ENCODE measurements at places on chromosomes 13 and 19.

GRCh38 chr13:96141032-96141431 lies 51.1 kb downstream of the HS6ST3 start:
- DNase-seq, result no peak

- DNase-seq, result no peak
Observed at GRCh38 chr13:60448907-60449510, 52.0 kb downstream of the TDRD3 start.

DNA sequence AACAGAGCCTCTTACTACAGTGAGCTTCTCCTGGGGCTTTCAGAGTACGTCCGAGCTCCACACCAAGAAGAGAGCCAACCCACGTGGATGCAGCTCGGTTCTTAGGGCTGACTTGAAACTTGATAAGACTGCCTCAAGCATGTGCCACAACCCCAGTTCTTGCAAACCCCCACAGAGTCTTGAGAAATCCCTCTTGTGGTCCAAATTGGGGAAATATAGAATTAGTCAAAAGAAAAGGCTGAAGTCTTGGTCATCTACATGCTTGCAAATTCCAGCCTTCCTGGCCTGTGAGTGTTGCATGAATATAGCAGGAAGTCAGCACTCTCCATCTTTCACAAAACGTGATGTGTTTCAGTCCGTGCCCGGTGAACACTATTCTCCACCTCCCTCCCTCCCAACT lies 95.2 kb downstream of the GGACT start:
- no peak for DNase-seq

- no peak for DNase-seq
Observed at GRCh38 chr19:16026756-16027155, 49.5 kb upstream of the TPM4 start.

GRCh38 chr13:28792992-28793391 lies 27.1 kb upstream of the MTUS2 start:
- no peak for DNase-seq

DNA sequence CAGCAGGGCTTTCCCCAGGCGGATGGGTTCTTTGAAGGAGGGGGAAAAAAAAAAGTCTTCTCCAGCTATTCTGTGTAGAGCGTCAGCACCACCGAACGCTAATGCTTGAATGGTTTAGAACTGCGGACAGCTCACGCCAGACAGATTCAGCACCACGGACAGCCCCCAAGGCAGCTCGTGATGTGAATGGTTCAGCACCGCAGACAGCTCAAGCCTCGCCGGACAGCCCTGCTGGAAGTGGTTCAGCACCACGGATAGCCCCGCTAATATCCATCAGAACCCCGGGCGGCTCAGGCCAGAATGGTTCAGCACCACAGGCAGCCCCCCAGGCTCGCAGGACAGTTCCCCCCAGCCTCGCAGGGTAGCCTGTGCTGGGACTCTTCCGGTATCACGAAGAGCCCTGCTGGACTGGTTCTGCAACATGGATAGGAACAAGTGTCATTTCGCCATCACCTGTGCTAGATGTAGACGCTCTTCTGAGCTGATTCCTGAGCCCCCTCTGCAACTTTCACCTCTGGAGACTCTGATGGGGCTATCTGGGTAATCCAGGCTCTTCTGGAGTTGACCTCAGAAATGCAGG lies 4.9 kb upstream of the SMIM17 start:
- peak; percentile 58 for DNase-seq

DNA sequence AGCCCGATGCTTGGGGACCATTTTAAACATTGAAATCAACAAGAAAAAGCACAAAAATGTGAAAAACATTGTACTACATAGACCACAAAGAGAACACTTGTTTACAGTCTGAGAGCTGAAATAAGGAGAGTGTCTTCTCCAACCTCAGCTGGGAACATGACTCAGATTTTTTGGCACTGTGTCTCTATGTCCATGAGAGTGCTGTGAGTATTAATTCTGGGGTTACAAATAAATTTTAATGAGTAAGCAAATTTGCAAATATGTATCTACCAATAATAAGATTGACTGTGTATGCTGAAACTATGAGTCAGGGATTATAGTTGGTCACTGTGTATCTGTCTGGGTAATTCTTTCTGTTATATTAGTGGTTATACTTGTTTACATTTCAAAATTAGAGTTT lies 174.0 kb downstream of the DCT start:
- no peak for DNase-seq

DNA sequence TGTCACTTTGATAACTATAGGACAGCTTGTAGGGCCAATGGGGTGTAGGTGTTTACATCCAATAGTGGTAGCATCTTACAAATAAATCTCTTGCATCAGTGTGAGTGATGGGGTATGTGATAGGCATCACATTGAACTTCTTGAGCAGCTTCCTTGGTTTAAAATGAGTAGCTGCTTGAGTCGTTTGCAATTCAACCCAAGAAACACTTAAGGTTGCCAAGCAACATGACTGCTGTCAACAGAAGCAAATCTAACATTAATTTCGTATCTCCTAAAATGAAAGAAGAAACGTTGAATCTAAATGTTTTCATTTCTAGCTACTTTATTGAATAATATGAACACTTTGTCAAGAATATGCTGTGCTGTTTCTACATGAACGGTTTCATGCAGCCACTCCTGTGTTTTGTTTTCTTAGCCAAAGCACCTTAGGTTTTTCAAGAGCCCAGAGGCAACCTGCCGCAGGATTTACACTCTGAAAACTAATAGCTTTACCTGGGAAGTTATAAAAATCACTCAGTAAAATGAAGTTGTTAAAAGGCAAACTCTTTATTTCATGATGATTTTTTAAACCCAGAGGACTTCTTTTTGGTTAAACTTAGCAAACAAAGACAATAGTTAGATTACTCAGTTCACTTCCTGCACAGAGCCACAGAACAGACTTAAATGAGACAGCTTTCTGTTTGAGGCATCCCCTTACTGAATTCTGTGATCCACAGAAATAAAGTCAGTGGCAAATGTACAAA lies 305.2 kb downstream of the MTUS2 start:
- no peak for DNase-seq

GRCh38 chr13:36417331-36417730 lies 15.0 kb upstream of the CCNA1 start:
- DNase-seq, result no peak

- no peak for DNase-seq
Observed at GRCh38 chr13:92833071-92833470, 393.5 kb upstream of the GPC6 start.

DNA sequence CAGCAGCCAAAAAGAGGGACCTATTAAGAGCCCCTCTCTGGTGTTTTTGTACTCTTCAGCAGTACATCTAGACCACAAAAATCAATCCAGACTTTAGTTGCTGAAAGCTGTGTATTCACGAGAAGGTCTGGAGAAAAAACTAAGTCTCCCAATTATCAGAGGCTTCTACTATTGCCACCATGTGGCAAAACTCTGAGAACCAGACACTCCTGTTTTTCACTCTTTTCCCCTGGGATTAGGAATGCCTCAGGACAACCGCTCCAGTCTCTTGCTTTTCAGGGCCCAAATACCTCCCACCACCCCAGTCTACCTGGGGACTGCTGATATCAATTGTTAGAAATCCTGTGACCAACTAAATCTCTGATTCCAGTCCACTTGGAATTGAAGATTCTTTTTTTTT lies 30.1 kb upstream of the OBI1 start:
- DNase-seq, result no peak

DNA sequence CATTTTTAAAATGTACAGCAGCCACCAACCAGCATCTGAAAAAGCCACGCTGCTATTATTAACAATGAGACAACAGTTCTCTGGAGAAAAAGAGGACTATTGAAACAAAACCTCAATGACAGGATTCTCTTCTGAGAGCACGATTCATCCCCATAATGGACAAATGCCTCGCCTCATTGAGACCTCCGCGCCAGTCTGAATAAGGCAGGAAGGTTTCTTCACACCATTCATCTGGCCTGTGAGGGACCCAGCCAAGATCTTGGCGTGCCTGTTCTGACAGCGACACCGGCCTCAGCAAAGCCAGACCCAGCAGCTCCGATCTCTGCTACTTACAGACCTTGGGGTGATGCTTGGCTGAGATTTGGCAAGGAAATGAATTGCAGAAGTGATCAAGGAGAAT lies 14.8 kb downstream of the SMIM7 start:
- DNase-seq, result peak; percentile 96

- no peak for DNase-seq
Observed at GRCh38 chr19:11073568-11073967, 15.7 kb upstream of the LDLR start.

DNA sequence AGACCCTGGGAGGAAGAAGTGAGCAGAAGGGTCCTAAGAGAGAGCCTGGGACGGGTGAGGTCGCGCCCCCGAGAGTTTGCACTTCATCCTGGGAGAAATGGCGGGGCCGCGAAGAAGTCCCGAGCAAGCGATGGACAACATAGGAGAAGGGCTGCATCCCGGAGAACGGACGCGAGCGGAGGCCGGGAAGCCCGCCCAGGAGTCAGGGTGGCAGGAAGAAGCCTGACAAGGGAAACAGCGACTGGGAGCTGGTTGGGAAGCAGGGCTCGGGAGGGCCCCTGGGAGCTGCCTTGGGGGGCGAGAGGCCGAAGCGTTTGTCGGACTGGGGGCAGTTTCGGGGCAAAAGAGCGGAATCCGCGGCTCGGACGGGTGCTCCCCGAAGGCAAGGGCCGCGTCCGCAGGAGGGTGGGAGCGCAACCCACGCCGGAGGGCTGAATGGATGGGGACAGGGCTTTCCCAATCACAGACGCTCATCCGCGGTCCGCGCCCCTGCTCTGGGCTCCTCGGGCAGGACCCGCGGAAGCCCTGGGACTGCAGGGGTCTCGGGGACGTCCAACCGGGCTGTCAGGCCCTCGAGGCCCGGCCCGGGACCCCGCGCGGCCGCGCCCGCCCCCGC lies 469 bp downstream of the ABHD17A start:
- DNase-seq, result no peak

GRCh38 chr13:94020426-94020825 lies 459.1 kb downstream of the DCT start:
- no peak for DNase-seq

DNA sequence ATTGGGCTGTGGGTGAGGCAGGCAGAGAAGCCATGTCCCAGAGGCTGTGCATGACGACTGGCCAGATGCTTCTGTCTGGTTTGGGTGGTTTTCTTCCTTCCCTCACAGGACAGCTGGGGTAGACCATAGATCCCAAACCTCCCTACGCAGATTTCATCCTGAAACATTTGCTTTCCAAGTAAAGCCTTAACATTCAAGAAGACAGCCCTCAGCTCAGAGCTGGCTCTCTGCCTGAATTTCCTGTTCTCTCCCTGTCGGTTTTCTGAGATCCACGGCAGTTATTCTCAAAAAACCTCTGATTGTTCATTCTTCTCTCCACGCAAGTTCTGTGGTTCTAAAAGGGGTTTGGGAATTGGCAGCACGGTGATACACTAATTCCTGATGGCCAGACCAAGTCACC lies 25.3 kb downstream of the UQCRFS1 start:
- DNase-seq, result no peak

DNA sequence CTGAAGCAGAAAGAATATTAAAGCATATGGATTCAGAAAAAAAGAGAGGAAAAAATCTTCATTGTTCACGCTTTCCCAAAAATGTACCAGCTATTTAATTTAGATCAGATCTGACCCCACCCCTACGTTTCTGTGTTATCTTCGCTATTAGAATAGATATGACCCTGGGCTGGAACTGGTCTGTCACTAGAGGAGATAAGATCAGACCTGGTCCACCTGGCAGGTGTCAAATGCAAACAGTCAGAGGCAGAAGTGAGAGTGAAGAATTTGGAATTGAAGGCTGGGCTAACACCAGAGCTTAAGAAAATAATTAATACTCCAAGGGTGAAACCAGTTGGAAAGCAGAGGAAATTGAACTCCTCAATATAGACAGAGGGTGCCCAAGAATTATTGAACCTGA lies 30.0 kb upstream of the MBNL2 start:
- DNase-seq, result no peak

GRCh38 chr19:33052352-33052972 lies 12.2 kb downstream of the RHPN2 start:
- no peak for DNase-seq

DNA sequence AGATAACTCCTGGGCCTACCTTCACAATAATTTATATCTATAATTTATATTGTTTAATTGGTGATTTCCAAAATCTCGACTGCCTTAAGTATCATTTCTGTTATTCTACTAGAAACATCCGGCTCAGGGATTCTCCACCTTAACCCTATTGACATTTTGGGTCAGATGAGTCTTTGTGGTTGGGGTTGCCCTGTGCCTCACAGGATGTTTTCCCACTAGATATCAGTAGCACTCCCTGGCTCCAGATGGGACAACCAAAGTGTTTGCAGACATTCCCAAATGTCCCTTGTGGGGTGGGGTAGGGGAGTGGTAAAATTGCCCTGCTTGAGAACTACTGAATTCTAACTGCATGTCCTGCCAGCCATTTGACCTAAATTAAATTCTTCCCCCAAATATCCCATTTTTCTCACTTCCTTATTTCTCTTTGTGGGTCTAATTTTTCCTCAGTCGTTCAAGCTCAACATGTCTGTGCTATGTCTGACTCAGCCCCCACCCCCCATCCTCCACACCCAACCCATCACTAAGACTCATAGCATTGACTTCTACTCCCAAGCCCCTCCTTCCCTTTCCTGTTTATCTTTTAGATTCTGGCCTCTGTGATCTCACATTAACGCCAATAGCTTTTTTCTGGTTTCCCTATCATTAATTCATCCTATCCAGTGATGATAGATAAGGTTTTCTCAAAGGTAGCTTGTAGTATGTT lies 545.1 kb downstream of the EFNB2 start:
- DNase-seq, result no peak

- DNase-seq, result no peak
Observed at GRCh38 chr19:36259211-36259610, 44.3 kb downstream of the ZNF146 start.

GRCh38 chr13:99124794-99125316 lies 75.8 kb upstream of the UBAC2 start:
- DNase-seq, result no peak

DNA sequence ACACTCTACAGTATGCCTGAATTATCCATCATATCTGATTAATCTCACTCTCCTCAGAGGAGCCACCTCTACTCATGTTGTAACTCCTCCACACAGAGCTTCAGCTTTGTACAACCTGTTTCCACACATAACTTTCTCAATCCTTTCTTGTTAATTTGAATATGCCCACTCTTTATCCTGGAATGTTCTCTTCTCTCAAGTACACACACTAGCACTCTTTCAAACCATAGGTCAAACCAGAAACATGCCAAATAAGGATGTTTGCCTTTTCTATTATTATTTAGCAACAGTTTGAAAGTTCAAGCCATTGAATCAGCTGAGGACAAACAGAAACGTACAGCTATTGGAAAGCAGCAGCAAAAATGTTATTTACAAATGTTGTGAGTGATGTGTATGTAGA lies 110.3 kb downstream of the MIPEP start:
- no peak for DNase-seq
